ENCODE measurements at places on chromosomes 12 and 14. TPM values are rescaled to one million over a fixed set of nuclear protein-coding genes. Genes with fewer than 3 reads are reported as not detected.

The CATSPERB gene
- total RNA-seq = 2.0 TPM

The CTSG gene
- 6.3 TPM for total RNA-seq

The TTC7B gene
- total RNA-seq = 92.3 TPM

The GNB3 gene
- 1.2 TPM for total RNA-seq

The IFNG gene
- total RNA-seq = not detected

The AP4S1 gene
- total RNA-seq = 7.3 TPM

GRCh38 chr12:32265951-32266350 is 133.4 kb upstream of the FGD4 start:
- DNase-seq = no peak

DNA sequence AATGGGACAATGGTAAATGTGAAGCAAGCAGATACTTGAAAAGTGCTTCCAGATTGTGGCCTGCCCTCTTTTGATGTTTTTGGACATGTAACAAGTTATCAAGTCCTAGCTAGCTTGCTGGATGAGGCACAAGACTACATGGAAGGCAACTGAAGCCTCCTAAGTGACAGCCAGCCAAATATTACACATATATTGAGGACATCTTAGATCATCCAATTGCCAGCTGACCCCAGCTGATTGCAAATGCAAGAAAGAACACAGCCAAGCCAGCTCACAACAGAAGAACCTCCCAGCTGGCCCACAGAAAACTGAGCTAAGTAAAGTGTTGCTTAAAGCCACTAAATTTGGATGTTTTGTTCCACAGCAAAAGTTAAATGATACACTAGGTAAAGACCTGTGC is 156.9 kb downstream of the SRGAP1 start:
- DNase-seq = no peak

GRCh38 chr12:2411011-2411410 is 358.2 kb downstream of the CACNA1C start:
- DNase-seq = peak; percentile 57

GRCh38 chr12:11904124-11904523 is 166.6 kb upstream of the BCL2L14 start:
- no peak for DNase-seq

DNA sequence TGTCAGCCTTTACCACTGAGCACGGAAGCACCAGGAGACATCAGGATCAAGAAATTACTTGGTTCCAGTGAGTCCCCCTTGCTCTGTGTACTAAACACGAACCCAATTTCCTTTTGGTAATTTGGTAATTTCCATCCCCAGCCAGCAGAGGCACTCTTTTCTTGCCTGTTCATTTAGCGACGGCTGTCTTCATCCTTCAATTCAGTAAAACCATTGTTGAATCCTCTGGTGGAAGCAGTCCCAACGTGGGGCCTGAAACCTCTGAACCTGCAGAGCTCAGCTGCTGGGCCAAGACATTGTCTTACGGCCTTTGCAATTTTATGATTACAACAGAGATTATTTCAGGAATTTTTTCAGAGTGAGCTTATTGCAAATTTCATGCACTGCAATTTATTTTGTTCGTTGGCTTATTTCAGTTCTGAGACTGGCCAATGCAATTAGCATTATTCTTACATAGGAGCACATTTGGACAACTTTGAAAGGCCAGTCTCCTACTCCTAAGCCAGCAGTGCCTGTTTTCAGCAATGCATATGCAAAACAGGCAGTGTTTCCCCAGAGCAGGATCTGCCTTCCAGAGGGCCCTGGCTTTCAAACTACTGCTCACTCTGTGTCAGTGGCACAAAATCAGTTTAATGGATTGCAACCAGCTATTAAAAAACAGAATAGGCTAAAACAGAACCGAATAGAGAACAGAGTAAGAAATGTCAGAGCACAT is 372.9 kb upstream of the TMEM132C start:
- no peak for DNase-seq

DNA sequence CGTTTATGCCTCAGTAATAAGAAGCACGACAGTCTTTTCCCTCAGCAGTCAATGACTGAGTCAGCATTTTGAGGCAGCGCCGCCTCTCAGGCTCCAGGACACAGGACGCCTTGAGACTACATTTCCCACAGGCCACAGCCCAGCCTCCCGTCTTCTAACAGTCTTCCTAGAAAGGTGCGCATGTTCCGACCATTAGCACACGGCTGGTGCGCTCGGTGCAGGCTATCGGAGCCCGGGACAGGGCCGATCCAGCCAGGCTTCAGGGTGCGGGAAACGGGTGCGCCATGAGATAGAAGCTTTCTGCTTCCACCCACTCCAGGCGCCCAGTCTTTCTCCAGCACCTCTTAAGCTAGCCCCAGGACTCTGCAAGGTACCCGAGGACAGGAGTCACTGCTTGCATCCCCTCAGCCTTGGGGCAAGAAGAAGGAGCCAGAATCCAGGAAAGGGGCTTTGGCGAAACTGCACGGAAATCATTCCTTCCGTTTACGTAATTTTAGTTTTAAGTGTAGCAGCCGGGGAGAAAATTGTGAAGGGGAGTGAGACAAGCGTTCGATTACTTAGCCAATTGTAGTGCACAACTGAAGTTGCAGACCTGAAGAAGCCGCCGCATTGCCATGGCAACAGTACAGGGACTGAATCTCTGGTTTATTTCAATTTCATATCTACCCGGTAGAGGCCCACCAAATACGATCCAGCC is 54.0 kb downstream of the ZNF641 start:
- no peak for DNase-seq

DNA sequence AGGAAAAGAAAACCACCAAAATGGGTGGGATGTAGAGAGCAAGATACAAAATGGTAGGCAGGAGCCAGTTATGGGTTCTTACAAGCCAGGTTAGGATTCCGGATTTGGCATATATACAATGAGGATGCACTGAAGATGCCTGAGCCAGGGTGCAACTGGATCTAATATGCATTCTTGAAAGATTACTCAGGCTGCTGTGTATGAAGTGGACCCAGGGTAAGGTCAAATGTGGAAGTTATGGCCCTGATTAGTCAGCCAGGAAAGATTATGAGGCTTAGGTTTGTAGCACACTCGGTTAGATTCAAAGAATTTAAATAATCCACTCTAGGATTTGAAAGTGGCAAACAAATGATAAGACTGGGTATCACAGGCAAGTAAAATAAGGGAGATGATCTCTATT is 1750.7 kb upstream of the FLRT2 start:
- no peak for DNase-seq

GRCh38 chr14:51993285-51993920 is 4.1 kb downstream of the RTRAF start:
- no peak for DNase-seq

DNA sequence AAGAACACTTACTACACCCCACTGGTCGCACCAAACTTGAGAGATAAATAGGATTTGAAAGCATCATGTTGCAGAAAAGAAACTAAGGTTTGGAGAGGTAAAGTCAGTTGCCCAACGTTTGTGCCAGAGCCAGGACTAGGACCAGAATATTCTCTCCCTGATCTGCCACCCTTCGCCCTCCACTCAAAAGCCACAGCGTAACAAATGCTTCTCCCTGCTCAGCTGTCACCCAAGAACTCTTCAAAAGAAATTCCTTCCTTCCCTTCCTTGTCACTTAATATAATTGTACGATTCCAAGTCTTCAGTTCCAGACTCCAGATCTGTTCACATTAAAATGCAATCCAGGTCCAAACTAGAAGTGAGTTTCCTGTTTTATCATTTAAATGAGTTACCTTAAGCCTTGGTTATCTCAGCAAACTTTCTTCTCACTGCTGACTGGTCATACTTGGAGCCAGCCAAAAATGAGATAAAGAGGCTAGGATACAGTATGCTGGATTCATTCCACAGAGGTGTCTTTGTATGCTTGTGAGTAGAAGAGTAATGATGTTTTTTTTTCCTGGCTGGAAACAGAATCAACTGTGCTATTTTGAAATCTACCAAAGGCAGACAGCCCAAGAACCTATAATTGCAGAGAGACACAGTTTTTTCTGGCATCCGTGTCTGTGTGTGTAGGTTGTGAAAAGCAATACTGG is 12.8 kb upstream of the PPFIBP1 start:
- DNase-seq = no peak

- no peak for DNase-seq
Observed at GRCh38 chr12:96878704-96879103, 28.4 kb upstream of the NEDD1 start.

GRCh38 chr12:29201296-29201695 is 52.2 kb downstream of the FAR2 start:
- no peak for DNase-seq

GRCh38 chr12:124301084-124301654 is 6.3 kb downstream of the RFLNA start:
- no peak for DNase-seq

GRCh38 chr12:262817-263216 is at the start of gene SLC6A13:
Gene SLC6A13 (minus strand): TSS chr12:262836. CDS start chr12:260052, 2,784 bp downstream.
- no peak for DNase-seq

DNA sequence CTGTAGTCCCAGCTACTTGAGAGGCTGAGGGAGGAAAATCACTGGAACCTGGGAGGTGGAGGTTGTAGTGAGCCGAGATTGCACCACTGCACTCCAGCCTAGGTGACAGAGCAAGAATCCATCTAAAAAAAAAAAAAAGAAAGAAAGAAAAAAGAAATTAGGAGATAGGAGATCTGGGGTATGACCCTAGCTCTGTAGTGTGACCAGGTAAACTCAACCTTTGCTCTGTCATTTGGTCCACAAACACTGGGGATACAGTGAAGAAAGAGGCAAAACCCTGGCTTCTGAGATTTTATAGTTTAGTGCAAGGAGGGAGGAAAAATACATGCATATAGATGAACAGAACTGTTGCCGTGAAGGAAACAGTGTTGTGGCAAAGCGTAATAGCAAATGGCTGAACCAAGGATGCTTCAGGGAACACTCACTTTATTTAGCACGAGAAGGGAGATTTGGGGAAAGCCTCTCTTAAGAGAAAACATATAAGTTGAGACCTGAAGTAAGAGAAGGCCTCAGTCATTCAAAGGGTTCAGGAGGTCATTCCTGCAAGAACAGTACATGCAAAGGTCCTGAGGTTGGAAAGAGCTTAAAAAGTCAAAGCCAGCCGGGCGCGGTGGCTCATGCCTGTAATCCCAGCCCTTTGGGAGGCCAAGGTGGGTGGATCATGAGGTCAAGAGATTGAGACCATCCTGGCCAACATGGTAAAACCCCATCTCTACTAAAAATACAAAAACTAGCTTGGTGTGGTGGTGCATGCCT is 29.6 kb upstream of the ATXN2 start:
- no peak for DNase-seq

GRCh38 chr14:71554323-71554722 is 377.9 kb upstream of the RGS6 start:
- DNase-seq = no peak
